ENCODE measurements at places on chromosomes 1 and 21.

GRCh38 chr1:150622303-150622975, 7.0 kb downstream of the ENSA start:
- peak overlapping the region; percentile 72 for H3K27ac ChIP-seq
- peaks cover 77% of the 10 kb centered on the region for H3K4me1 ChIP-seq
- peak overlapping the region; percentile 9 for H3K4me3 ChIP-seq
- no peaks in the 10 kb centered on the region for H3K27me3 ChIP-seq
- no peak for DNase-seq

DNA sequence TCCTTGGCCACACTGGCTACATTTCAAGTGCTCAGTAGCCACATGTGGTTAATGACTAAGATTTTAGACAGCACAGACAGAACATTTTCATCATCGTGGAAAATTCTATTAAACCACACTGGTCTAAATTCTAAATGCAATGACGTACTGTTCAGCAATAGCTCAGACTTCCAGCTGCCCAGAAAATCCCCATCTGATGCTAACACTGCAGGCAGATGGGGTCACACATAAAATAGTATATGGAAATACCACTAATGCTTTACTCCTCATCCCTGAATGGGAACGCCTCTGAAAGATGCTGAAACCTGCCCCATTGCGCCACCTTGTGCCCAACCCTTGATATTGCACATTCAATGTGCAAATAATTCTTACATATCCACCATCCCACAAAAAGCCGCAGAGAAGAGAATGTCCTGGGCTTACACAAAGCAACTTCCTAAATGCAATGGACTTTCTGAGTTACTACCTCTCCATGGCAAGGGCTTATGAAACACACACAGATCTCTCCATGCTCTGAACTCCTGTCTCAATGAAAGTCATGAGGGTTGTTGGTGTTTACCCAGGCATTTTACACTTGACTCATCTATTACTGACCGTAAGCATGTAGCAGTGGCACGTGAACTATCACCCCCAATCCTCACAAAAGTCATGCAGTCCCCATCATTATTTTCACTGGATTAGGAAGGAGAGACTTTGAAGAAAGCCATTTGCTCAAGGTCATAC, 20.3 kb upstream of the SLC5A9 start:
- H3K27me3 ChIP-seq = peaks cover 2% of the 10 kb centered on the region
- H3K27ac ChIP-seq = no peak overlapping the region
- no peaks in the 10 kb centered on the region for H3K36me3 ChIP-seq
- DNase-seq = peak; percentile 80

- no peaks in the 10 kb centered on the region for H3K27me3 ChIP-seq
- H3K4me3 ChIP-seq = no peak overlapping the region
- DNase-seq = no peak
- peaks cover 28% of the 10 kb centered on the region for H3K4me1 ChIP-seq
These were observed 16.2 kb downstream of the AZIN2 start for GRCh38 chr1:33097137-33097611.

- DNase-seq = no peak
- no peaks in the 10 kb centered on the region for H3K27me3 ChIP-seq
These were observed 2.6 kb downstream of the MTF2 start for GRCh38 chr1:93081716-93082115.

- peak overlapping the region; percentile 83 for H3K4me3 ChIP-seq
- H3K36me3 ChIP-seq = peaks cover 26% of the 10 kb centered on the region
- no peaks in the 10 kb centered on the region for H3K27me3 ChIP-seq
- peak; percentile 46 for DNase-seq
- peaks cover 54% of the 10 kb centered on the region for H3K4me1 ChIP-seq
- H3K27ac ChIP-seq = peak overlapping the region; percentile 97
These were observed 2.2 kb downstream of the PIGV start for GRCh38 chr1:26789931-26790330.

DNA sequence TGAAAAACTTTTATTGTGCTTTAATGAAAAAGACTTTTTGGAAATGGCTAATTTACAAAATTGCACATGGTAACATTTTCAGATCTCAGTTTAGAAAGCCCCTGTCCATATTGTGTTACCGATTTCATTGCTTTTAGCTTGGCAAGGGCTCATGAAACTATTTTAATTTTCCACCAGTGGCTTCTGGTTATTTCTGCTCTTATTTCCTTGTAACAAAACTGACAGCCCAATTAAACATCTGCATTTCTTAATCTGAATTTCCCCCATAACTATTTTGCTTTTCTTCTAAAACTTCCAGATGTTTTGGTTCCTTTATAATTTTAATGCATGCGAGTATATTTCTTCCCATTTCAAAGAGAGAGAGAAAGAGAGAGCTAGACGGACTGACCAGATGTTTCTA, 264.8 kb downstream of the PTPRC start:
- no peaks in the 10 kb centered on the region for H3K27me3 ChIP-seq
- H3K36me3 ChIP-seq = peaks cover 15% of the 10 kb centered on the region
- no peak overlapping the region for H3K4me3 ChIP-seq
- no peak for DNase-seq
- H3K4me1 ChIP-seq = peaks cover 28% of the 10 kb centered on the region
- H3K27ac ChIP-seq = no peak overlapping the region

- H3K4me3 ChIP-seq = peak overlapping the region; percentile 74
- H3K27ac ChIP-seq = no peak overlapping the region
- DNase-seq = no peak
- peaks cover 13% of the 10 kb centered on the region for H3K4me1 ChIP-seq
- H3K36me3 ChIP-seq = no peaks in the 10 kb centered on the region
These were observed 176.7 kb downstream of the CAMTA1 start for GRCh38 chr1:6961905-6962477.

- H3K27me3 ChIP-seq = no peaks in the 10 kb centered on the region
- DNase-seq = no peak
- H3K4me1 ChIP-seq = no peaks in the 10 kb centered on the region
These were observed 91.0 kb upstream of the CD55 start for GRCh38 chr1:207230441-207230840.

DNA sequence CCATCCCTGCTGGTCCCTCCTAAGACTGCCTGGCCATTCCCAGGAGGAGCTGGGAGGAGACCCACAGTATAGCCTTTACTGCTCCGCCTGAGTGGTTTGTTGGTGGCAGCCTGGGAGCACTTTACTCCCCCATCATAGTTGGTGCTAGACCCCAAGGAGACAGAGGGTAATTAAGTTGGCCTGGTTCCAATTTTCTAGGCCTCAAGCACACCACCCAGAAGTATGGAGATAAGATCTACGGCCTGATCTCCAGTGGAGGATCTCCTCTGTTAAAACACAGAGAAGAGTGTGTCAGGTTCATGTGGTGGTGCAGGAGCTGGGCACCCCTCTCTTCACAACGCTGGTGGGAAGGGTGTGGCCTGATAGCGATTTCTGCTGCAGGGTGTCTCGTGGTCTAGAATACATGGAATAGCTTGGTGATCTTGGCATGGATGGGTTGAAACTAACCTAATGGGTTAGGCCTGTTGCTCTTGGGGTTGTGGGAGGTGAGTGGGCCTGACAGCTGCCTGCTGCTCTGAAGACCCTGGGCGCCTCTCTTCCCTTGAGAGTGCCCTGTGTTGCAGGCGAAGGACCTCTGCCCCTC, 68.5 kb downstream of the FASLG start:
- H3K4me1 ChIP-seq = peaks cover 17% of the 10 kb centered on the region
- no peaks in the 10 kb centered on the region for H3K27me3 ChIP-seq
- no peak overlapping the region for H3K27ac ChIP-seq
- no peaks in the 10 kb centered on the region for H3K36me3 ChIP-seq
- no peak overlapping the region for H3K4me3 ChIP-seq

GRCh38 chr1:26177182-26177684, at the start of gene CNKSR1:
Gene CNKSR1, plus strand, starts transcription at chr1:26177491. Its CDS starts 57 bp downstream, at chr1:26177548.
- no peaks in the 10 kb centered on the region for H3K36me3 ChIP-seq
- peak within 1 kb of the TSS; percentile 58 for H3K4me3 ChIP-seq
- no peak for DNase-seq
- no peak within 1 kb of the TSS for H3K27ac ChIP-seq

- no peak overlapping the region for H3K27ac ChIP-seq
- H3K4me3 ChIP-seq = no peak overlapping the region
- H3K27me3 ChIP-seq = no peaks in the 10 kb centered on the region
- no peaks in the 10 kb centered on the region for H3K36me3 ChIP-seq
These were observed 19.7 kb upstream of the SUMO3 start for GRCh38 chr21:44837537-44837936.

GRCh38 chr1:205933671-205934618, 9.3 kb downstream of the SLC26A9 start:
- DNase-seq = no peak
- no peaks in the 10 kb centered on the region for H3K4me1 ChIP-seq
- peaks cover 9% of the 10 kb centered on the region for H3K27me3 ChIP-seq
- no peak overlapping the region for H3K4me3 ChIP-seq
- H3K27ac ChIP-seq = no peak overlapping the region

Data from activated naive CD4-positive, alpha-beta T cell treated with anti-CD3 and anti-CD28 coated beads for 36 hours (primary cell).